Cortex of kidney (tissue), 1 donor: ENCODE measurements at places on chromosomes 5 and 9.

- no peak for DNase-seq
These were observed 11.7 kb upstream of the RPS14 start for GRCh38 chr5:150461231-150461630.

- DNase-seq, result no peak
These were observed 119.4 kb downstream of the ADAMTS12 start for GRCh38 chr5:33772380-33772897.

- DNase-seq, result no peak
These were observed 19.0 kb downstream of the HMGCS1 start for GRCh38 chr5:43294226-43294625.

DNA sequence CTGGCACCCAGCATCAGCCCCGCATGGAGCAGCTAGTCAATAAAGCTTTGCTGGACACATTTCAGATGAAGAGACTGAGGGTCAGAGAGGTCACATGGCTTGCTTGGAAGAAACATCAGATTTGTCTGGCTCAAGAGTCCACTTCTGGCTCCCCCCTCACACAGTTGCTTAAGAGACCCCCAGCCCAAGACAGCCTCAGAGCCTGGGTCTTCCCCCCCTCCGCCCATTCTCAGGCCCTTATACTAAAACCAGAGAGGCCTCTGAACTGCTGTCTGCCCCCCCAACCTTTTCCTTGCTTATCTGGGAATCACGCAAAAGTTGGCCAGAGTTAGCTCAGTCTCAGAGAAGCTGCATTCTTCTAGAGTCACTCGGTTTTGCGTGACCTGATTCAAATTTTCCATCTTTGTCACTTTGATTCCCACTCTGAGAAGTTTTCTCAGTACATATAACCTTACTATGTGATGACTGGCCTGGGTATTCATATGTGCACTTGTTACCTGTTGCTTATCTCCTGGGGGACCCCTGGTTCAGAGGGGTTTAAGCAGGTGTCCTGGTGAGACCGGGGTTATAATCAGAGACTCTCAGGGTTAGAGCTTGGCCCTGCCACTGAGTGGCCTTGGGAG, 145.4 kb upstream of the IER5L start:
- no peak for DNase-seq

- DNase-seq, result no peak
These were observed 1.9 kb downstream of the NOTCH1 start for GRCh38 chr9:136543830-136544547.

DNA sequence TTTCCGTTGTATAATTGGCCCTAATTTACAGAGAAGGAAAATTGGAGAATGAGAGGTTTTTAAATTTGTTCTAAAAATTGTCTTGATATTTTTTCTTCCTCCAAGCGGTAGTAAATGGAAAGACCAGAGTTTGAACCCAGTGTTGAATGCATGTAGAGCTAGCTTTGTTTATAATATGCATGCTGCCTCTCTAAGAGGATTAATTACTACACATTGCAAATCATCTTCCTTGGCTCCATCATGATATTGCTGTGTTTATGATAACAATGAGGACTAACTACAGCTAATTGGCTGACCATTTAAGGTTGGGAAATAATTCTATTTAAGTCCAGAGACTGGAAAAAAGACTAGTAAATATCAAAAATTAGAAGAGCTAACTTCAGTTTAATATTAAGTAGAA, 338.5 kb downstream of the PLK2 start:
- DNase-seq, result no peak

- DNase-seq, result no peak
These were observed 577.2 kb upstream of the EDIL3 start for GRCh38 chr5:84961903-84962302.

DNA sequence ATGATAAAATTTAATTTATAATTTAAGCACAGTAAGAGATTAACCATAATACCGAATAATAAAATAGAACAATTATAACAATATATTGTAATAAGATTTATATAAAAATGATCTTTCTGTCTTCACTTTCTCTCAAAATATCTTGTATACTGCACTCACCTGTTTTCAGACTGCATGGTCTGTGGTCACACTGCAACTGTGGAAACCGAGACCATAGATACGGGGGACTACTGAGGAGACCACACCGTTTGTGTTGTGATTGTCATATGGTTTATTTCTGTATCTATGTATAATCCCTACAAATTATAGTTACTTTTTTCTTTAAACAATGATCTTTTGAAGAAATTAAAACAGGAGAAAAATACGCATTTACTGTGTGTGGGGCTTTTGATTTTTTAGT, 78.8 kb upstream of the TNFAIP8 start:
- DNase-seq, result no peak

- DNase-seq, result no peak
These were observed 588.9 kb downstream of the NR2F1-AS1 start for GRCh38 chr5:92992073-92992472.

DNA sequence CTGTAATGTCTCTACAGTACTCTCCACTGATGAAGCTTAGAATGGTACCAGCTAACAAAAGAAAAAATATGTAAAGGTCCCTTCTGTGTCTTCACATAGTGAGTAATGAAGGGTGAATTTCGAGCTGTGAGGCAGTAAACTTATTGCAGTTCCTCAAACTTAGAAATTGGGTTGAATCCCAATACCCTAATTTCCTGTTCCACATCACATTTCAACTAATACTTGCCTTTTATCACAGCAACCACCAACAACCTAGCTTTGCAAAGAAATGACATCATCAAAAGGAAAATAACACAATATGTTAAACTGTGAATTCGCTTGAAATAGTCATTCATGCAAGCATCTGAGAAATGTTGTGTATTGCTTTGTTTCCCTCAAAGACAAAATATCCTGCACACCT, 9.4 kb upstream of the TNFAIP8 start:
- no peak for DNase-seq

- DNase-seq, result no peak
These were observed 19.8 kb downstream of the PCDHAC2 start for GRCh38 chr5:140986117-140986521.

- no peak for DNase-seq
These were observed 18.5 kb downstream of the TBC1D2 start for GRCh38 chr9:98236901-98237487.

GRCh38 chr5:172705576-172706084, 64.6 kb downstream of the NEURL1B start:
- DNase-seq, result no peak

DNA sequence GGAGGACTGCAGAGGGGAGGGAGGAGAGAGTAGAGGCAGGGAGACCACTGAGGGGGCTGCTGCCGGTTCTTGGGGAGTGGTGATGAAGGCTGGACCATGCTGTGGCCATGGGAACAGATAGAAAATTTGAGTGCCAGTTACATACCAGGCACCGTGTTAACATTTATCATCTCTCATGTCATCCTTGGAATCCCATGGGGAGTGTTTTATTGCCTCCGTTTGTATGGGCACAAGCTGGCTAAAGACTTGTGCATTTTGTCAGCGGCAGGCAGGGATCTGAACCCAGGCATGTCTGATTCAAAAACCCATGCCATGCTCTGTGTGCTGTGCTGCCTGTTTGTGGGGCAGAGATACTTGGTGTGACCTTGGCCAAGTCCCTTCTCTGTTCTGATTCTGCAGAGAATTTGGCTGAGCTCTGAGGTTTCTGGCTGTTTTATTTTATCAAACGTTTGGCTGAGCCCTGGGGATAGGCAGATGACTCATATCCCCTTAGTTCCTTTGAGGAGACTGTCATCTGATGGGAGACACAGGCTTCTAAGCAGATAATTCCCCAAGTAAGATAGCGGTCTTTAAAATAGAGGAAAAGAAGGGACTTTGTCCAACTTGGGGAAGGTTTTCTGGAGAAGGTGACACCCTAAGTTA, 22.2 kb downstream of the COL27A1 start:
- no peak for DNase-seq

DNA sequence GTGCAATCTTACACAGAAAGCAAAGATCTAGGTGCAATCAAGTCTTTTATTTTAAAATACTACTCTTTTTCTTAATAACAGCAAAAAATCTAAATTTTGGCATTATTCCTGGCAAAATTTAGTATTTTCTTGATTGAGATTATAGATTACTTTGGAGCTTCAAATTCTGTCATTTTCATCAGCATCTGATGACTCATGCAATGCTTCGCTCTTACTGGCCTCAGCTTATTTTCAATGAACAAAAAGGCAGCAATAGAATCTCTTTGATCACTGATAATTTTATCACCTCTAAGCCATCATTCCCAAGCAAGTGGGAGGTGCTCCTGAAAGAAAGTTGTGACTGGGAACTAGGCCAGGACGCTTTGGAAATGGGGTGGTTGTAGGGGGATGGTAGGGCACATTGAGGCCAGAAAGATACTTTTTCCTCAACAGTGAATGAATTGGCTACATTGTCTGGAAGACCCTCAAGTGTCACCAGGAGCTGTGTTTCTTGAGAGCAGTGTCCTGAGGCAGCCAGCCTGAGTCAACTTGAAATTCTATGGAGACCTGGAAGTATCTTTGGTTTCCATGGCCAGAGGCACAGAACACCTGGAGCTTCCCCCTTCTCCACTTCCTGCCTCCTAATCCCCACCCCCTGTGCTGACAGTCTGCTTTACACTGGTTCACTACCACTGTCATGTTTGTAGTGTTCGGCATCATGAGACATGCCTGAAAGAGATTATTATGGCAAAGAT, 46.9 kb upstream of the APC start:
- no peak for DNase-seq

- DNase-seq, result no peak
These were observed 945 bp downstream of the BTF3 start for GRCh38 chr5:73499187-73499586.

- no peak for DNase-seq
These were observed 39.6 kb upstream of the TEX48 start for GRCh38 chr9:114721491-114722079.
